ENCODE measurements at places on chromosomes 11 and 22. TPM values are rescaled to one million over a fixed set of nuclear protein-coding genes. Genes with fewer than 3 reads are reported as not detected.
A peak's percentile ranks its signal among the peaks of the same experiment; 100 is the strongest.

USP2 gene
- total RNA-seq: 80.0 TPM

- DNase-seq: no peak
Measured at GRCh38 chr11:19316434-19316833, 75.7 kb upstream of the E2F8 start.

DNA sequence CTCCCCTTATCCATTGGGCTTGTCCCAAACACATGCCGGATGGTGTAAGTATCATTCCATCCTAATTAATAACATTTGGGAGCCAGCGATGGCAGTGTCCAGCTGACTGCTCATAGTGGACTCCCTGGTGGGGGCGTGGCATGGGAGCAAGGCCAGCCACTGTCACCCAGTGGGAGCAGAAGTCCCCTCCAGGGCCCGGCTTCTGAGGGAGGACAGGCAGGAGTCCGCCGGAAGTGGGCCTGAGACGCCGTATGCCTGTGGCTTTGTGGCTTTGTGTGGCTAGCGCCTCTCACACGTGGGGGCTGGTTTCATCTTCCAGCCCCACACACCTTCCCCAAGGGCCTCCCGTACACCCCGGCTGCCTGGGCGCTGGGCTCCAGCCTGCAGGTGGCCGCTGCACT is 124.5 kb downstream of the KCNQ1 start:
- no peak for DNase-seq

GRCh38 chr22:27638329-27639233 is 163.0 kb downstream of the MN1 start:
- no peak for DNase-seq

DNA sequence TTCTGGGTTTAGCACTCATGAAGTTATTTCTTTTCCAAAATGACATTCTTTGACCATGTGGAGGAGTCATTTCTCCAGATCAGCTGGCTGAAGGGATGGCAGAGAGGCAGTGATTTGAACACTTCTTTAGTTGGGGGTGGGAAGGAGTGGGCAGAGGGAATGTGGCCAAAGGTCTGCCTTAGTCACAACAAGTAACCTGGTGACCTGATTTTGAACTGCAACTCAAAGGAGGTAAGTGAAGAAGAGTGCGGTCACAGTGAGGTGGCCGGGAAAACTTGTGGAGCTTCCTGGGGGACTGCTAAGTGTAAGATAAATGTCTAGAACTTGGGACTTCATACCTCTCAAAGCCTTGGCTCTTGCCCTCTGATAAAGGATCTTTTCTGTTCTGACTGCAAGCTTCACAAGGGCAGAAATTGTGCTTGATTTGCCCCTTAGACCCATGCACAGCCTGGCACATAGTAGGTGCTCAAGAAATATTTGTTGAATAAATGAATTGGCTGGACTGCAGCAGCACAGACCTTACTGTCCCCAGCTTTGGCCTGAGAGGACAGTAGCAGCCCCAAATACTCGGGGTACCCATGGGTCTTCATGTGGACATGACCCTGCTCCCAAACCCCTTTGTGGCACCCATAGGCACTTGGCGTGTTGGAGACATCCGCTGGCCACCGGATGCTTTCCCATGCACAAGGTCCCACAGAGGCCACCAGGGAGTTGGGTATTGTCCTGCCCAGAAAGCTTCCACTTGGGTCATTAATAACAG is 99.0 kb upstream of the ALX4 start:
- DNase-seq: peak; percentile 63

DNA sequence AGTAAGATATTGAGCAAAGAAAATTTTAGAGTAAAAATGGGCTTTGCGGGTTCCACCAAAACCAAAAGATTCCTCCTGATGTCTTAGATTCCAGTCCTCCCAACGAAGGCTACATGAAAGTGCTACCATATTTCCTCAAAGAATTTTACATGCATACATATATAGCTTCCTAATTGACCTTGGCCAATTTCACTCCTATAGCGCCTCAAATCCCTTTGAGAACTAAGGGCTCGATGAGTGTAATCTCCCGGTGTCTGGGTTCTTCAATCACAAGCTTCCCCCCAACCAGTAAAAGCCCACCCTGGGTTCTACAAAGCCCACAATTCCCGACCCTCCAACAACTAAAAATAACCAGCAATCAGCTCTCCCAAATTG is 1.2 kb downstream of the SIK3 start:
- DNase-seq: no peak
